D341Med (cell line): ENCODE measurements at places on chromosomes 1 and 21.

GRCh38 chr21:16305686-16306085, 575.9 kb downstream of the USP25 start:
- DNase-seq, result no peak

- no peak for DNase-seq
Observed at GRCh38 chr1:109094871-109095270, 4.3 kb downstream of the TMEM167B start.

DNA sequence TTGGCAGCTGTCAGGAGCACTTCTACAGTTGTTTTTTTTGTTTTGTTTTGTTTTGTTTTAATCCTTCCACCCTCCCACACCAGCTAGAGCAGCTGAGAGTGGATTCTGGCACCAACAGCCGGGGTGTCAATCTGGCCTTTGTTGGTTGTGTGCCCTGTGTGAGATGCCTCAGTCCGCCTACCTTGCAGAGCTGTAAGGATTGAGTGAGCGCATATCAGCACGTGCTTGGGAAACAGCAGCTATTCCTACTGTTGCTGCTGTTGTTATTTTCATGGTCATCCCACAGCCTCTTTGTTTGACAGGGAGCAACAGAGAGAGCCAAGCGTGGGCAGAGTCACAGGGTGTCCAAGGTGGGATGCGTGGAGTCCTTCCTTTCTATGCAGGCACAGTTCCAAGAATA, 50.4 kb downstream of the PGBD5 start:
- no peak for DNase-seq

DNA sequence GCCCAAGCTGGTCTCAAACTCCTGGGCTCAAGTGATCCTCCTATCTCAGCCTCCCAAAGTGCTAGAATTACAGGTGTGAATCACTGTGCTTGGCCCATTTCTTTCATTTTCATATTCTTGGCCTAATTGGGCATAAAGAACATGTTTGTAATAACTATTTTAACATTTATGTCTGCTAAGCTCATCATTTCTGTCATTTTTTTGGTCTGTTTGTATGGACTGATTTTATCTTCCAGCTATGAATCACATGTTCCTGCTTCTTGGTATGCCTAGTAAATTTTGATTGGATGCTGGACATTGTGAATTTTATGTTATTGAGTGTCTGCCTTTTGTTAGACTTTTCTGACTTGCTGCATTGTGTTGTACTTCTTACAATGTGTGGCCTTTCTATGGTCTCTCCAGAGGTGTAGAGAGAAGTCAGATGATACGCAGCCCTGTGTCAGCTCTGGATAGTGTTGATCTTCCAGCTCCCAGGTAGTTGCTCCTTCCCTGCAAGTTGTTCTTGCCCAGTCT, 39.0 kb upstream of the PPM1J start:
- no peak for DNase-seq

GRCh38 chr1:88180449-88181108, 503.5 kb upstream of the PKN2 start:
- peak; percentile 81 for DNase-seq

DNA sequence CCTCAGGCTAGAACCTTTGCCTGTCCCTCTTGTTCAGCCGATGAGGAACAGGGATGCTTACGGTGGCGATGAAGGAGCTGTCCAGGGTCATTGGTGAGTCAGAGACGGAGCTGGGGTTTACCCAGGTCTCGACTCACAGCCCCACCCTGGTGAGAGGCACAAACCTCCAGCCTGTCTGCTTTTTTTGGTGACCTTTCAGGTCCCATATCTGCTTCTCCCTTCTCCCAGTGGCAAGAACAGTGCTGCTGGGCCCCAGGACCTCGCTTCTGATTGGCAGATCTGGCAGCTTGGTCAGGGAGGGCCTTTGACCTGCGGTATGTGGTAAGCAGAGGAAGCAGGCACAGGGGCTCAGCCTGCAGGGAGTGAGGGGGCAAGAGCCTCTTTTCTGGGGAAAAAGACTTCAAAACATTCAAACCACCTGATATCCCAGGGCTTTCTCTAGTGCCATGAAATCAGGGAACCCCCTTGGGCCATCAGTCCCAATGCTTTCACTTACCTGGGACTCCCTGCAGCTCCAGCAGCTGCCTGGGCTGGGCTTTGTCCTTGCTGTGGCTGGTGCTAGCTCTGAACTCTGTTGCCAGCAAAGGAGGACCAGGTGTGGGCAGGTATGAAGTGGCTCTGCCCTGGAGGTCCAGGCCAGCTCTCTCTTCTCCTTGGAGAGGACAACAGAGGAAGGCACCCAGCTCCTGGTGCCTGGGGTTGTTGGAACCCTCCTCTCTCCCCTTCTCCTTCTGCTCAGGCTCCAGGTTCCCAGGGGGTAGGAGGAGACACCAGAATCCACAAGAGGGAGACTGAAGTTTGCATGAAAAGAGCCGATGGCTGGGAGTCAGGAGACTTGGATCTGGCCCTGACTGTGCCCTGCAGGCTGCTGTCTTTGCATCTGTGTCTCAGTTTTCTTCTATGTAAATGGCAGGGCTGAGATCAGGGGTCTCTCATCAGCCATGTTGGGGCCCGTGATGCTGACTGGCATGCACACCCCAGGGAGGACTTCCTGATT, 41.4 kb downstream of the TRIM62 start:
- DNase-seq, result peak; percentile 72

DNA sequence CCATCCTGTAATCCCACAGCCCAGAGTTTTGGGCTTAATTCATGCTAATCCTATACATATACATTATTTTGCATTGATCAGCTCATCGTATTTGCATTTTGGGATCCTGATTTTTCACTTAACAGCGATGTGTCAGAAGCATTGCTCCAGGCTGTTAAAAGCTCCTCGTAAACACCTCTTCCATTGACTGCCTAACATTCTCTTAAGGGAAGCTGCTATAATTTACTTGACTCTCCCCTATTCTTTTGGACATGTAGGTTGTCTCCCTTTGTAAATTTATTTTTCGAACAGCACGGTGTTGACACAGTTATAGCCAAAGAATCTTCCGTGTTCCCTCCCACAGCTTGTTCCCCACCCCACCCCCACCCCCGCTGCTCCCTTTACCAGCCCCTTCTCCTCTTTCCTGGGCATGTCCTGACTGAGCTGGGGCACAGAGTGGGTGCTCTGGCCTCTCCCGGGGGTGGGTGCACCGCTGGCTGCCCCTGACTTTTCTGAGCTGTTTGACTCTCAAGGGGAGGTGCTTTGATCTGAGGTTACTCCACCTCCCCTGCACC, 22.8 kb downstream of the LDLRAP1 start:
- DNase-seq, result no peak

- DNase-seq, result peak; percentile 52
Observed at GRCh38 chr21:25640202-25640942, 1.3 kb downstream of the JAM2 start.

GRCh38 chr1:205883792-205884191, 33.9 kb upstream of the PM20D1 start:
- no peak for DNase-seq

- no peak for DNase-seq
Observed at GRCh38 chr1:35486858-35487408, 70.3 kb downstream of the KIAA0319L start.

- peak; percentile 30 for DNase-seq
Observed at GRCh38 chr1:98991127-98992012, 13.3 kb downstream of the PLPPR5 start.

DNA sequence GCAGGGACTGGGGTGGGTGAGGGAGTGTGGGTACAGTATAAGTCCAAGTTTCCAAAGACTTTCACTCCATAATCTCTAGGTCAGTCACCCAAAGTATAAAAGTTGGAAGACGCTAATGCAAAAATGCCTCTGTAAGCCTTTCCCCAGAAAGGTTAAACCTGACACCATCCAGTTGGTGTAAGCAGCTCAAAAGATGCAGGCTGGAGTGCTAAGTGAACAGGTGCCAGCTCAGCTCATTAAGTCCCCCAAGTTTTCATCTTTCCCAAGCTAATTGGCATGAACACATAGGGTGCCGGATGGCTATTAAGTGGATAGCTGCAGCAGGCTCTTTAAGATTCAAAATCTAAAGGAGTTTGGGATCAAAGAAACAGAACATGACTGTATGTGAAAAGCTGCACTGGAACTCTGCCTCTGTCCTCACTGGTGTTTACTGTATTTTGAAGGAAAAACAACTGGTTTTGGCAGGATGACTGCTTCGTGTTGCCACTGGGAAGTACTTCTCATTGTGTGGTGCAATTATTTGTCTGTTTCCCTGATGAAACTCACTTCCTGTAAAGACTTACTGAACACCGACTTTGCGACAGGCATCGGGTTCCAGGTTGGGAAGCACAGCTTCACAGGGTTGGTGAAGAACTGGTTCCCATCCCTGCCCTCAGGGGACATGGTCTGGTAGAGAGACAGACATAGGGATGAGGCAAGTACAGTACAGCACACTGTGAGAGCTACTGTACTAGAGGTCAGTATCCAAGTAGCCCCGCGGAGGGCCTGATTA, 152.7 kb downstream of the DAB1 start:
- no peak for DNase-seq

DNA sequence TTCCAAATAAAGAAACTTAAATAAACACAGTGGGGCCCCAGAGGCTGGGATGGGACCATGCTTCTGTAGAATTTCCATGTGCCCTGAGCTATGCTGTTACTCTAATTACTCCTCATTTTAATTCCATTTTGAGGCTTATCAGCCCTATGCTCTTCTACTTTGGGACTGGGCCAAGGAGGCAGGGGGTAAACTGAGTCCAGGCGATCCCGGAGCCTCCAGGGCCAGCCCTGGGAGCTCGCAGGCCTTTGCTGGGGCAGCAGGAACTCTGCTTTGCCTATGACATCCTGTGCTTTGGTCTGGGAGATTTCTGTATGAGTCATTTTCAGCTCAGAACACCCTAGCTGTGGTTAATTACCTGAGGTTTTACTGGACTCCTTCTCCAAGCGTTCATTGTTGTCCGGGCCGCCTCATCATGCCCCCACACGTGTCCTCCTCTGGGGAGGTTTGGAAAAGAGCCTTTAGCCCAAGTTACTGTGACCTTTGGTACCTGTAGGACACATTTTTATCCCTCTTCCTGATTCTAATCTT, 95.7 kb downstream of the RHOU start:
- DNase-seq, result no peak

DNA sequence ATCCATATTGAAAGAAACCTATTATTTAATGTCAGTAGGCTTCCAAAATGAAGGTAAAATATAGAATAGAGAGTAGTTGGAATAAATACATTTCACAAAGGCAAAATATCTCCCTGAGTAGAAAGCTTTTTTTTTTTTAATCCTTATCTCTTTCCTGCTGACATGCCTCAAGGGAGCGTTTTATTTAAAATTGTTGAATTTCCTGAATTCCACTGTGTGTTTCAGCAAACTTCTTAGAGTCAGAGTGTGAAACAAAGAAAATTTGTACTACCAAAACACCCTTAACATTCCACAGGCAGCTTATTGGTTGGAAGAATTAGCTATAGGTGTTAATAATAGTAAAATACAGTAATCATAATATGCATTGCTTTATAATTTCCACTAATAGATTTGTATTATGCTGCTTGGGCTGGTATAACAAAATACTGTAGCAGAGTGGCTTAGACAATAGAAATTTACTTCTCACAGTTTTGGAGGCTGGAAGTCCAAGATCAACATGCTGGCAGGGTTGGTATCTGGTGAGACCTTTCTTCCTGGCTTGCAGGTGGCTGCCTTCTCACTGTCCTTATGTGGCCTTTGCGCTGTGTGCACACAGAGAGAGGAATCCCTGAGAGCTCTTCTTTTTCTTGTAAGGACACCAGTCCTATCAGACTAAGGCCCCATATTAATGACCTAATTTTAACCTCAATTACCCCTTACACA, 468.4 kb upstream of the C1orf87 start:
- no peak for DNase-seq

DNA sequence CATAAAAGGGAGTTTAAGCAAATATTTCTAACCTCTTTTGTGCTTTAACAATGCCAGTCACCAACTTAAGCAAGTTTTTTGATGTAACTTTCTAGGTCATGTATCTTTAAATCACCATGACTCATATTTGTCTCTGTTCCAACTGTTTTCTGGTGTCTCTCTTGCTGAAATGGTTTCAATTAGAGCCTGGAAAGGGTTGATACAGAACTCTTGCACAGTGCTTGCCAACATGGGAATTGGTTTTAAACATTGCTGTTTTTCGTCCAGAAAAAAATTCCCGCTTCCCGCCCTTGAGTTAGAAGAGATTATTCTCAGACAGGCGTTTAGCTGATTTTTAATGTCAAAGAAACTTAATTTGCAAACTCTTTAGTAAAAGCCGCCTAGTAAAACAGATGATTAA, 46.4 kb upstream of the SLC22A15 start:
- DNase-seq, result no peak

DNA sequence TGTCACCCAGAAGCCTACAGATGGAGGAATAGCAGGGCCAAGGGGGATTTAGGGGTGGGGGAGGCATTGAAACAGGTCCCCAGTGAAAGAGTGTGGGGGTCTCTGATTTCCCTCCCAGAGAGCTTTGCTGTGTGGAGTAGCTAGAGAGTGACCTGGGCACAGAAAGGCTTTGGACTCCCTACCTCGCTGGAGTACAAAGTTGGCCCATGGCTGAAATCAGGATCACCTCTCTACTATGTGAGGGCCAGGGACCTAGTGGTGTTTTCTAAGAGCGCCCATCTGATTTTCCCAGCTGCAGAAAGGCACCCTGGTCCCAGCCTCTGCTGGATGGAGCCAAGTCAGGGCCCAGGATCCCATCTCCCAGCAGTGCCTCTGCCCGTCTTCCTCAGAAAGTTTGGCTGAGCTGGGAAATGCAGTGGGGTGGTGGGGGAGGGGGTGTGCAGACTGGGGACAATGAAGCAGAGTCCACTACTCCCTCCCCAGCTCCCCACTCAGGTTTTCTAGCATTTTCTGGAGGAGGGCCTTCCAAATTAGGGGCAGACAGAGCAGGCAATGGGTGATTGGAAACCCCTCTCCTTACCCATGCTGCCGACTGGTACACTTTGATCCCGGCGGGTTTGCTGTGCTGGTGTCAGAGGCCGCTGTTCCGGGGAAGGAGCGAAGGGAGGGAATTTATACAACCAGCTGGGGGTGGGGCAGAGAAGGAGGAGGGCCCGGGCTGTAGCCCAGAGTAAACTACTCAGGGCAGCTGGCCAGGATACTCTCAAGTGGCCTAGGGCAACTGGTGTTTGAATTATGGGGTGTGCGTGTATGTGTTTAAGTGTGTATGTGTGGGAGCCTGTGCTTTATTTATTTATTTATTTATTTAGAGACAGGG, at the start of gene SELENBP1:
Gene SELENBP1 (minus strand): TSS at position 648 of the 877 bp plus-strand sequence. CDS start 64 bp downstream, at position 584.
- no peak for DNase-seq

GRCh38 chr1:228483789-228484188, 3.4 kb upstream of the RNF187 start:
- no peak for DNase-seq

- DNase-seq, result no peak
Observed at GRCh38 chr21:27513016-27513415, 546.1 kb upstream of the ADAMTS5 start.
